ENCODE measurements at places on chromosomes 6 and 20. TPM values are rescaled to one million over a fixed set of nuclear protein-coding genes. Genes with fewer than 3 reads are reported as not detected.

ELOVL2 gene
- 31.8 TPM for total RNA-seq

CLVS2 gene
- 30.1 TPM for total RNA-seq

HS3ST5 gene
- 20.0 TPM for total RNA-seq

HAO1 gene
- total RNA-seq = not detected

OOEP gene
- total RNA-seq = 0.11 TPM

TMC2 gene
- 1.2 TPM for total RNA-seq

ADGRF5 gene
- 28.2 TPM for total RNA-seq

HDAC2 gene
- total RNA-seq = 129 TPM

CITED2 gene
- total RNA-seq = 38.1 TPM

DNA sequence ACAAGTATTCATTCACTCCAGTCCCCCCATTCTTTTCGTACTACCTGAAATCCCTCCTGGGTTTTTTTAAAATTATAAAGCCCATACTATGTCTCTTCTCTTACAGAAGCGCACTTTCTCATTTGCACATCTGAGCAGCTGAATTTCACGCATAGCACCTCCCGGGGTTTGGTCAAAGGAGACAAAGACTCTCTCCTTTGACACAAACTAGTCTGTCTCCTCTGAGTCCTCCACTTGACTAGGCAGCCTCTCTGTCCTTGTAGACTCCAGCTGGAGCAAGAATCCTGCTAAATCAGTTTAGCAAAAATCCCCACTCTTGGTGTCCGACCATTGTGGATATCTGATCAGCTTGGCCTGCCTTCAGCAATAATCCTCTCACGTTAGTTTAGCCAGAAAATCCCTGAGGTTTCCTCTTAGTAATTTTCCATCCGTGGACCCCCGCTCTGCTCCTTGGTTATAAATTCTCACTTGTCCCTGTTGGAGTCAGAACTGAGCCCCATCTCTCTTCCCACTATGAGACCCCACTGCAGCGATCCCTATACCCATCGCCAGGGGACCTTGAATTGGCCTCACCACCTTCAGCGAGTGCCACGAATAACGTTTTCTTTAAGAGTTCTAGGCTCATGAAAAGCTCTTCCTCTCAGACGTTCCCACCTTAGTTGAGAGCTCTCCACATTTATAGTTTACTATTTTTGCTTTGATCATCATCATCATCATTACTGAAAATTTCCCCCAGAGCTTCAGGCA, 29.0 kb downstream of the PDYN start:
- DNase-seq = no peak

- DNase-seq = no peak
Measured at GRCh38 chr6:101286146-101286545, 107.4 kb upstream of the GRIK2 start.

DNA sequence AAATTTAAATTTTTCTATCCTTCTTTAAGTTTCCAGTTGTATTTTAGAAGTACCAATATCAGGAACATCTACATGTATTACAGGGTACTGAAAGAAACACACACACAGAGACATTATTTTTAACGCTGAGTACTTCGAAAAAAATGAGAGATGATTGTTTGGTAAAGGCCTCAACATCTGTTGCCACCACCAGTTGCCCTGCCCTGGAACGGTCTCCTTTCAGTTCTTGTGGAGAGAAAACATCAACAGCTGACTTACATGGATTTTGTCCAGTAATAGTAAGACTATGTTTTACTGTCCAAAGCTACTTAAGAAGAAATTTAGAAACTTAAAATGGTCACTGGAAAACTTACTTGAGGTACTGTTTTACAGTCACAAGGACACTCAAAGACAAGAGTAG, 16.7 kb downstream of the HMGCLL1 start:
- no peak for DNase-seq

- DNase-seq = peak; percentile 86
Measured at GRCh38 chr20:3173610-3174441, 477 bp upstream of the LZTS3 start.

- no peak for DNase-seq
Measured at GRCh38 chr6:39488255-39488879, 165.9 kb upstream of the KCNK16 start.

DNA sequence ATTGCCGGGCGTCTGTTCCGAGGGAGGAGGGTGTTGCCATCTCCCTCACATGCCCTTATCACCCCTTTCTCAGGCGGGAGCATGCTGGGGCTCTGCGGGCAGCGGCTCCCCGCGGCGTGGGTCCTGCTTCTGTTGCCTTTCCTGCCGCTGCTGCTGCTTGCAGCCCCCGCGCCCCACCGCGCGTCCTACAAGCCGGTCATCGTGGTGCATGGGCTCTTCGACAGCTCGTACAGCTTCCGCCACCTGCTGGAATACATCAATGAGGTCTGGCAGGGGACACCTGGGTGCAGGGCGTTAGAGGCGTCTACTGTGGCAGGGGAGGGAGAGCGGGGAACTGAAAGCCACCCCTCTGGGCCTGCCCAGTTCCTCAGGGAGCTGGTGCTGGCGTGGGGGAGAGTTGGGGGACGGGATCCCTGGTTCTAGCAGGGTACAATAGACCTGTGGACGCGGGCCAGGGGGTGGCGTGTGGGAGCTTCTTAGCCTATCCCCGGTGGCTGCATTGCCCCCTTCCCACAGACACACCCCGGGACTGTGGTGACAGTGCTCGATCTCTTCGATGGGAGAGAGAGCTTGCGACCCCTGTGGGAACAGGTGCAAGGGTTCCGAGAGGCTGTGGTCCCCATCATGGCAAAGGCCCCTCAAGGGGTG, 697 bp downstream of the PPT2 start:
- DNase-seq = peak; percentile 85

- no peak for DNase-seq
Measured at GRCh38 chr6:148564494-148565035, 182.3 kb upstream of the UST start.

GRCh38 chr20:34986311-34987287, 30.9 kb downstream of the MYH7B start:
- no peak for DNase-seq

GRCh38 chr20:55761797-55762196, 243.5 kb downstream of the CBLN4 start:
- DNase-seq = no peak

DNA sequence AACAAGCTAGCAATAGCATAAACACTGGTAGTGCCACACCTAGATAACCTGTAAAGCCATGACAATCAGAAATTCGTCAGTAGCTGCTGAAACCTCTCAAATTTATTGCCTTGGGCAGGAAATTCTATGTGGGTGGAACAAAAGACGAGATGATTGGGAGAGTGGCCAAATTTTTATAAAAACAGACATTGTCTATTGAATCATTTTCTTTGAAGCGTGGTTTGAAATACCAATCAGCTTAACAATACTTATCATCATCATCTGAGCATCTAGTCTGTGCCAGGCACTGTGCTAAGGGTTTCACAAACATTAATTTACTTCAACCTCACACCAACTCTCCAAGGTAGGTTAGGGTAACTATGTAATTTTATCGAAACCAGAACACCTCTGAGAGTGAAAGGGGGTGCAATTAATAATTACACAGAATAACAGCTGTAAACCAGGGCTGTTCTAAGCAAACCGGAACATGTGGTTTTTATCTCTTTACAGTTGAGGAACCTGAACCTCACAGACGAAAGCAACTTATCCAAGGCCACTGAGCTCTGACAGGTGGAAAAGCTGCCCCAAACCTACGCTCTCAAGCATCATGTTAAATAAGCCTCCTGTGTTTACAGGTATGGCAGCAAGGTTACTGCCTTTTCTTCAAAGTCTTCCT, 43.4 kb downstream of the NHSL1 start:
- no peak for DNase-seq

DNA sequence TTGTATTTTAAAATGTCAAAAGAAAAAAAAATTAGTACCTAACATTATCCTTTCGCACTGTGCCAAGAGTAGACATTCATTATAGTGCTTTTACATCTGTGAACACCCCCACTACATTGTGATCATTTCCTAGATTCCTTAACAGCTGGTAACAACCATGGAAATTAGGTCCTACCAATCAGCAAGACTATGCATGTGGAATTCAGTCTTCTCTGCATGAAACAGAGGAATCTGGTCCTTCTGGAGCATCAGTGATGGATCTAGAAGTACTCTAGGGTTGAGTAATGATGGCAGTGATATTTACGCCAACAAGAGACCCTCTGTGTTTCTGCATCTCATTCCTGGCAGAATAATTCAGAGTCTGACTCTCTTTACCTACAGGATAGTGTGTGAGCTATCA, 9.4 kb downstream of the OR12D1 start:
- no peak for DNase-seq

- DNase-seq = no peak
Measured at GRCh38 chr6:52160472-52161104, 25.6 kb upstream of the IL17A start.

GRCh38 chr20:6178537-6178936, 55.7 kb upstream of the FERMT1 start:
- peak; percentile 91 for DNase-seq

GRCh38 chr6:142760152-142760551, 184.8 kb downstream of the HIVEP2 start:
- DNase-seq = no peak

GRCh38 chr20:32520927-32521203, 64.3 kb downstream of the NOL4L start:
- no peak for DNase-seq

DNA sequence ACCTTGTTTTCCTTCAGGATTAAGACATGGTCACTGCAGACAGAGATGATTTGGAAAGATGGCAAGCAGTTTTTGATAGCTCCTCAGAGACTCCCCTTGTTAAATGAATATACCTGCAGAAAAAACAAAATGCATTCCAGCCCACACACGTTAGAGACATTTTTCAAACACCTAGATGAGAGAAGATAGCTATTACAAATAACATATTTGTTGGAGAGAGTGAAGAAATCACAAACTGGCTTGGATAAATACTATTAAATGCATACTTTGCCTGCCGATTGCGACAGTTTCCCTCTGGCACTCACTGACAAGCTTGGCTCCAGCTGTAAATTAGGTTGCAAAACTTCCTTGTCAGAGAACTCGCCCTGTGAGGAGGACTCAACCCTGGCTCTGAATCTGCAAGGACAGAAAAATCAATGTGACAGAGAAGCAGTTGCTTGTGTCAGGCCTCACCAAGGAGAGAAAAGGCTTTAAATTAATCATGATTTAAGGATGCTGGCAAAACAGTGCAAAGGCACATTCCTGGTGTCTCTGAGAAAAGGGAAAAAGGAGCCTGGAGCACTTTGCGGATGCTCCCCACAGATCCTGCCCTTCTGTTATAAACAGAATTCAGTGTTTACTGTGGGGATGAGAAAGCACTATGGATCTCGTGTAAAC, 423.7 kb upstream of the MARCKS start:
- peak; percentile 17 for DNase-seq
